ENCODE measurements at places on chromosomes 3 and 15.

DNA sequence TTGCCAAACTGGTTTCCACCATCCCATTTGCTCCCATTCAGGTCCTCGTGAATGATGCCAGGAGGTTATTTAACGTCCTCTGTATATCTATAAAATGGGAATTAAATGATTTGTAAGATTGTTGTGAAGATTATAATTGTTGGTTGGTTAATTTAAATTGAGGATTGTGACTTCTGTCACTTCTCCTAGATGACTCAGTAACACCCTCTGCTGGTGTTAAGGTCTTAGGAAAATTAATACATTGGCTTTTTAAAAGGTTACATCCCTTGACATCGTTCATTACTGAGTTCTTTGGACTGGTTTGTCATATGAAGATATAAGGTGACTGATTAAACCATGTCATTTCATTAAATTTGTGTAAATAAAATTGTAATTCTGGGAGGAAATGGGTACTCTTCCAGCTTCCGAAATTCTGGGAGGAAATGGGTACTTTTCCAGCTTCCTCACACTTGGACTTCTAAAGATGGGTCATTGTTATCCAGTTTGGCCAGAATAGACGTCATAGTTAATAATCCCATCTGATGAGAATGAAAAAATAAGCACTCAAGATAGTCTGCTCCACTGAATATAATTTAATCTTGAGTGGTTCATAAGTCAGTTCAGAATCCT lies 33.3 kb upstream of the PAQR5 start:
- DNase-seq: no peak

- DNase-seq: no peak
Measured at GRCh38 chr15:79046691-79047404, 43.7 kb downstream of the RASGRF1 start.

- DNase-seq: peak; percentile 28
Measured at GRCh38 chr3:171459137-171459941, 866 bp downstream of the TNIK start.

- no peak for DNase-seq
Measured at GRCh38 chr15:63156755-63157117, 541 bp downstream of the RPS27L start.
